BE2C (cell line): ENCODE measurements at places on chromosomes 3 and 15.

- DNase-seq: no peak
Measured at GRCh38 chr15:96586901-96587300, 256.4 kb downstream of the NR2F2 start.

DNA sequence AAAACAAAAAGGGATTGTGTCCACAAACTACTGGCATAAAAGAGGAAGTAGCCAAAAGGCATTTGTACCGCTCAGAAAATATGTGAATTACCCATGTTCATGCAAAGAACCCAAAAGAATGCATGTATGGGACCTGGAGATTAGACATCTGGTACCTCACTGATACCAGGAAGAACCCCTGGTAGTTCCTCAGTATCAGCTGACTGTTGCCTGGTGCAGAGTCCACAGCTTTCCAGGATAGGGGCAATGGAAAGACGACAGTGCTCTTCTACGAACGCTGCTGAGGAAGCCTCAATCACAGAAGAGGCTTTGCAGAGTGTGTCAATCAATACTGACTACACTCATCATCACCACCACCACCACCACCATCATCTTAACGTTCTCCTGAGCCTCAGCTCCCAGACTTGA lies 63.3 kb downstream of the ATP8B4 start:
- no peak for DNase-seq

- DNase-seq: no peak
Measured at GRCh38 chr3:195860456-195860855, 47.9 kb downstream of the TNK2 start.

DNA sequence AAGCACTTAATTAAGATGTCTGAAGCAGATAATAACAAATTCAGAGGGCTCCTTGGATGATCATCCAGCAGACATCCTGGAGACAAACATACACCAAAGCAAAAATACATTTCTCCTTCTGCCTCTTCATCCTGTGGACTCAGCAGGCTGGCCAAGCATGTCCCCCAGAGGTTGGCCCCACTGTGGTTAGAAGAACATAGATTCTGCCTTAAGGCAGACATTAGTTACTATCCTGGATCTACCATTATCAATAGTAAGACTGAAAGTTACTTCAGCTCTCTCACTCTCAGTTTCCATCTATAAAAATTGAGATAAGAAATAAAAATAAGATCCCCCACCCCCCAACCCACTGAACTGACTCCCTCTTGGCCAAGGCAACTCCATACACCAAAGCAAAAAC lies 28.6 kb upstream of the TGFBR2 start:
- DNase-seq: no peak

GRCh38 chr3:37453393-37454389 lies 279.3 kb upstream of the LRRFIP2 start:
- peak; percentile 70 for DNase-seq

DNA sequence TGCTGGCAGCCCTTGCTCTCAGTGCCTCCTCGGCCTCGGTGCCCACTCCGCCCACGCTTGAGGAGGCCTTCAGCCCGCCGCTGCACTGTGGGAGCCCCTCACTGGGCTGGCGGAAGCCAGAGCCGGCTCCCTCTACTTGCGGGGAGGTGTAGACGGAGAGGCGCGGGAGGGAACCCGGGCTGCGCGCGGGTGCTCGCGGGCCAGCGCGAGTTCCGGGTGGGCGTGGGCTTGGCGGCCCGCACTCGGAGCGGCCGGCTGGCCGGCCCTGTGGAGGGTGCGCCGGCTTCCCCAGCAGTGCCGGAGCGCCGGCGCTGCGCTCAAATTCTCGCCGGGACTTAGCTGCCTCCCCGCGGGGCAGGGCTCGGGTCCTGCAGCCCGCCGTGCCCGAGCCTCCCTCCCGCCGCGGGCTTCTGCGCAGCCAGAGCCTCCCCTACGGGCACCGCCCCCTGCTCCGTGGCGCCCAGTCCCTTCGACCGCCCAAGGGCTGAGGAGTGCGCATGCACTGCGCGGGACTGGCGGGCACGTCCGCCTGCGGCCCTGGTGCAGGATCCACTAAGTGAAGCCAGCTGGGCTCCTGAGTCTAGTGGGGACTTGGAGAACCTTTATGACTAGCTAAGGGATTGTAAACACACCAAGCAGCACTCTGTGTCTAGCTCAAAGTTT lies 231.5 kb downstream of the EFHB start:
- no peak for DNase-seq

GRCh38 chr15:31049682-31050615 lies 51.6 kb downstream of the TRPM1 start:
- DNase-seq: no peak

- no peak for DNase-seq
Measured at GRCh38 chr3:77041811-77042210, 1.9 kb downstream of the ROBO2 start.

GRCh38 chr3:153070511-153070868 lies 91.5 kb upstream of the RAP2B start:
- no peak for DNase-seq

- DNase-seq: no peak
Measured at GRCh38 chr15:74768099-74768770, 13.6 kb upstream of the CSK start.

DNA sequence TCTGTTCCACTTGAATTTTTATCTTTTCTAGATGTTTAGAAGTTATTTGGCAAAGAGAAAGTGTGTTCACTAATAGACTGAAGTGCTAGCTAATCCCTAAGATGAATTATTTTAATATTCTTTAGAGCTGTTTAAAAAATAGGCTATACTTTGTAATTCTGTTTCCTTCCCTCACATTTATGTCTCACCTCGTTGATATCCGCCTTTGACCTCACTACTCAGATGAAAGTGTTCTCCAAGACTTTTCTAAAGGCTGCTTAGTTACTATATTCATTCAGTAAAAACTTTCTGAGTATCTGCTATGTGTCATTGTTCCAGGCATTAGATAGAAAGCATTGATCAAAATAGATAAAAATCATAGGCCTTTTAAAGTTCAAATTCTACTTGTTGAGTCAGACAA lies 38.3 kb downstream of the HMG20A start:
- DNase-seq: no peak

- DNase-seq: no peak
Measured at GRCh38 chr3:114553949-114554593, 260.2 kb downstream of the TIGIT start.

- DNase-seq: no peak
Measured at GRCh38 chr15:91821458-91821857, 32.0 kb upstream of the SLCO3A1 start.

- peak; percentile 32 for DNase-seq
Measured at GRCh38 chr3:147384210-147385058, 21.9 kb downstream of the ZIC4 start.
